ENCODE measurements at places on chromosomes 1 and 21. TPM values are rescaled to one million over a fixed set of nuclear protein-coding genes. Genes with fewer than 3 reads are reported as not detected.

Gene CD1D
- 0.49 TPM for total RNA-seq

Gene RPE65
- not detected for total RNA-seq

Gene TCHH
- total RNA-seq, result 0.25 TPM

Gene EFNA3
- total RNA-seq, result 22.3 TPM

Gene HYI
- 25.8 TPM for total RNA-seq

Gene CACNA1S
- not detected for total RNA-seq

DNA sequence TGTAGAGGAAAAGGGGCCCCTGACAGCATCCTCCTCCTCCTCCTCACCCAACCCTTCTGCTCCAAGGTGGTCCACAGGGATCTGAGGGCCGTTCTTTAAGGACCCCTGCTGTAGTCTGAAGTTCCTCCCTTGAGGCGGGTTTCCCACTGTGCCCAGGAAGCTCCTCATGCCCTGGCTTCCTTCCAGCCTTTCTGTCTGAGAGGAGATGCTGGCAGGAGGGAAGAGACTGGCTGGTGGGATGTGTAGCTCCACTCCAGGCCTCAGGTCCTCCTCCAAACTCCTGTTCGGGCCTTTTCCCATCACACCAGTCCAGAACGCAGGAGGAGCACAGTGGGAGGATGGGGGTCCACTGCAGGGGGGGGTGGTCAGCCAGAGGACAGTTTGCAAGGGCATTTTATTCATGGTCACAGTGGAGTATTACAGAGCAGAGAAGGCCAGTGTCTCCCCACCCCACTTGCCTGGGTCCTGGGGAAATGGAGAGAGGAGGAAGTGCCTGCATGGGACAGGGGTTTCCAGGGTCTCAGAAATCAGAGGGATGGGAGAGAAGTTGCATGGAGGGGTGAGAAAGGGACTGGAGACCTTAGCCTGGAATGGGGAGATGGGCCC, 7.8 kb downstream of the ETV3L start:
- H3K36me3 ChIP-seq, result no peaks in the 10 kb centered on the region
- no peak overlapping the region for H3K27ac ChIP-seq
- H3K4me3 ChIP-seq, result no peak overlapping the region

DNA sequence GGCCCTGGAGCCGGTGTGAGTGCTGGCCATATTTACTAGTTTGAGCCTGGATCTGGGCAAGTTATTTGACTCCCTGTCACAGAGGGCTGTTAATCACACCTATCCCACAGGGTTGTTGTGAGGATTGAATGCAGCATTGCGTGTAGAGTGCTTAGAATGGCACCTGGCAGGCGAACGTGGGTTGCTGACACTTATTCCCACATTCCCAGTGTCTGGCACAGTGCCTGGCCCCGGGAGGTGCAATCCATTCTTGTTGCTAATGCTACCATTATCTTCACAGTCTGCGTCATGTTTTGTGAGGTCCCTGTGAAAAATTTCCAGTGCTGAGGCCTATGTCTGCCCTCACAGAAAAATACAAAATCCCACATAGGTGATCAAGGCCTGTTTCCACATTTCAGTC, 66.1 kb downstream of the CD2 start:
- H3K4me3 ChIP-seq, result no peak overlapping the region
- no peaks in the 10 kb centered on the region for H3K27me3 ChIP-seq
- H3K36me3 ChIP-seq, result no peaks in the 10 kb centered on the region
- DNase-seq, result peak; percentile 27
- peaks cover 8% of the 10 kb centered on the region for H3K4me1 ChIP-seq
- H3K27ac ChIP-seq, result no peak overlapping the region

DNA sequence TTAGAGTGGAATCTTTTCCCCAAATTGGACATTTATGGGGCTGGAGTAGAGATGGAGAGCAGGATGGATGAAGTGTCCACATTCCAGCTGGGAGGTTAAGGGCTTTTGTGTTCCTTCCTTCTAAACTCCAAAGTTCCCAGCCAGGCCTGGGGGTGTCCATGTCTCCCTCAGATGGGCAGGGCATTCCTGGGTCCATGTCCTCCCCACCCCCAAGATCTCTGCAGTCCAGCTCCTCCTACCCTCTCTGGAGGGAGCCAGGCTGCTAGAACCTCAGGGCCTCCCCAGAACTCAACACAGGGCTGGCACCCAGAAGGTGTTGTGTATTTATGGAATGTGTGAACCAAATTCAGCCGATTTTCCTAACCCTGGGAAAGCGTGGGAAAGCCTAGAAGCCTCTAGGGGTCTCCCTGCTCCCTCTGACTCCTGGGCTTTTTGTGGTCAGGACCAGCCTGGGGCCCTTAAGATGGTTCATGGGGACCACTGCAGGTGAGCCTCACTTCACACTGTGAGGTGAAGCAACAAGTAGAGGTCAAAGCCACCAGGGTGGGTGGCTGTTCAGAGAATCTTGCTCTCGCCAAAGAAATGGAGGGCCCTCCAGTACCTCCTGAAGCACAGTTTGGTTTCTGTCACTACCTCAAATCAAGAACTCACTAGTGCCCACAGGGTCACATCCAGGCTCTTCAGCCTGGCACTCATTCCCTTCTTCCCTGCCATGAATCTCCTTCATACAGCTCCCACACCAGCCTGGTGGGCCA, 54.8 kb downstream of the GLIS1 start:
- H3K4me1 ChIP-seq, result peaks cover 27% of the 10 kb centered on the region
- no peak overlapping the region for H3K4me3 ChIP-seq
- no peak overlapping the region for H3K27ac ChIP-seq
- no peak for DNase-seq

DNA sequence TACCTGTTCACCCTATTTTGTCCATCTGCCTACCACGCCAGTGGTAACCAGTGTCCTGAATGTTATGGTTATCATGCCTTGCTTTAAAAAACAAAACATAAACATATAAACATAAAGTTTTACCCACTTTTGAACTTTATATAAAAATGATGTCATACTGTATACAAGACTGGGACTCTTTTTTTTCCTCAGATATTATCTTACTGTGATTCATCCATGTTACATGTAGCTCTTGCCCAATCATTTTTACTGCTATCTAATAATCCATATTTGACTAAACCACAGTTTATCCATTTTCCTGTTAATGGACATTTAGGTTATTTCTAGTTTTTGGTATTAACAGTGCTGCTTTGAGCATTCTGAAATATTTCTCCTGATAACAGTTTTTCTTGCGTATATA, 78.8 kb downstream of the GPR161 start:
- no peaks in the 10 kb centered on the region for H3K27me3 ChIP-seq
- no peaks in the 10 kb centered on the region for H3K4me1 ChIP-seq
- no peak overlapping the region for H3K4me3 ChIP-seq
- H3K36me3 ChIP-seq, result no peaks in the 10 kb centered on the region
